Mucosa of gallbladder (tissue), 1 donor: ENCODE measurements at places on chromosomes 7 and 10. TPM values are rescaled to one million over a fixed set of nuclear protein-coding genes. Genes with fewer than 3 reads are reported as not detected.

The FAM24A gene
- total RNA-seq = not detected

The FAM24B gene
- 4.9 TPM for total RNA-seq

- no peak for DNase-seq
Observed at GRCh38 chr10:133614830-133615580, 11.6 kb downstream of the FRG2B start.

DNA sequence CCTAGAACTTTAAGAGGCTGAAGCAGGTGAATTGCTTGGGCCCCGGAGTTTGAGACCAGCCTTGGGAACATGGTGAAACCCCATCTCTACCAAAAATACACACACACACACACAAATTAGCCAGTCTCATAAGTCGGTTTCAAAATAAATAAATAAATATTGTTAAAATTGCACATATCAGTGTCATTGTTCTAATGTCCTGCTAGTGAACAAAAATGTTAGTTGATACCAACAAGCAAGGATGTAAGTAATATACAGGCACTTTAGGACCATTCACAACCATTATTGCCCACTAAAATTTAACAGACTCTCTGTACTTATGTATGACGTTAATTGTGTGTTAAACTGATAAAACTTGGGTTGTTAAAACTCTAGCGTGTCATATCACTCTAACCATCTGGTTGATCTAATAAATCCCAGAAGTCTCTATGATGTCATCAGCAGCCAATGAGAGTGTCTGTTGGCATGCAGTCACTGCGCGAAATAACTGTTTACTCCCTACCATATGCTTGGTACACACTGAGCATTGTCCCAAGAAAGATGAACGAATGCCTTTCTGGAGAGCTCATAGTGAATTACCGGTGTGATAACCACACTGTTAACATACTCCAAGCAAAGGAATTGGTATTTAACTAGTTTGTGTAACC is 30.4 kb upstream of the OTUD1 start:
- no peak for DNase-seq

GRCh38 chr7:155656891-155657290 is 12.4 kb downstream of the RBM33 start:
- DNase-seq = no peak

DNA sequence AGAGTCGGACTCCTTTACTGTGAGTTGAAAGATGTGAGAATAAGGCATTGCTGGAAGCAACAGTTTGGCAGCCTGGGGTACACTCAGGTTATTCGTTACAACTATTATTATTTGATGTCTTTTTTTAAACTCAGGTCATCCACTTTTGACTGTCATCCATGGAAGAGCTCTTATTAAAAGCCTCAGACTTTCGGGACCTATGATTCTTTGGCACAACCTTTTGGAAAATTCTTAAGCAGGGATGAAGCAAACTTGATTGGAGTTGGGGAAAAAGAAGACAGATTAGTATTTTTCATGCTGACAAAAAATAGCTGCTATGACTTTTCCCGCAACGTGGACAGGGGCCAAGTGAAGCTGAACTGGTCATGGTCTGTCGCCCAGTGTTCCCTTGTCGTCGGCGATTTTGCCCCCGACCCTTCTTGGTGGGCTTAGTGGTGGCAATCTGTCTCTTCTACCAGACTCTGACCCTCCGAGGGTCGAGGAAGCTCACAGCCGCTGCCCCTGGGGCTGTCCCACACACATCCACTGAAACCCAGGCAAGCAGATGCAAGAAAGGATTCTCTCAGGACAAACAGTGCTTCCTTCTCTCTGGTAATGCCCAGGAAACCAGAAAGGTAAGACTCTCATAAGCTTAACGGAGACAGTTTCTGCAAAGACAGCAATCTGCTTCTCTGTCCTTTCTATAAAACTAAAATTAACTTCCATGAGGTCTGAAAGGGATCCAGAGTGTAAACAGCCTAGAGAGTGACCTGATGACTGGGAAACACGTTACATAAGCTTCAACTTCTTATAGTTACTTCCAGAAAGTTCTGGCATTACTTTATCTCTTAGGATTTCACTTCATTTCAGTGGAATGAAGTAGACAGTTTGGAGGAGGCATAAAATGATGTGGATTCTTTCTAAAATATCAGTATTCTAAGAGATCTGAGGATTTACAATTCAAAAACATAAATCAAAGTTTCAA is 1.0 kb downstream of the CPED1 start:
- DNase-seq = no peak

GRCh38 chr10:67883710-67884312 is 645 bp upstream of the SIRT1 start:
- DNase-seq = no peak
